Ureter (tissue), 1 donor: ENCODE measurements at places on chromosomes 3 and 15.

DNA sequence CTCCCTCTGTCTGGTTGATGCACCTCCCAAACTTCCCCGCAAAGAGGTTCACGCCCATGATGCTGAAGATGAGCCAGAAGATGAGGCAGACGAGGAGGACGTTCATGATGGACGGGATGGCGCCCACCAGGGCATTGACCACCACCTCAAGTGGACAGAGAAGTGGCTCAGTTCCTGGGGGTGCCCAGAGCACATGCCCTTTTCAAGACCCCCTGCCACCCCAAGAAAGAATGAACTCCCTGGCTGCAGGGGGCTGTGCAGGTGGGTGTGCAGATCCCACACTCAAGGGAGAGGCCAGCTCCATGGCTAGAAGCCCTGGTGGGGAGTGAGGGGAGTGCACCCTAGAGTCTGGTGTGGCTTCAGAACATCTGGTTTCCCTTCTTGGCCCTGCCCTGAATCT lies 64.1 kb downstream of the EXOG start:
- DNase-seq: no peak

GRCh38 chr3:42507761-42508335 lies 5.4 kb downstream of the VIPR1 start:
- DNase-seq: no peak

GRCh38 chr15:83716605-83717004 lies 62.7 kb downstream of the ADAMTSL3 start:
- no peak for DNase-seq

GRCh38 chr3:167030082-167030725 lies 349.9 kb downstream of the ZBBX start:
- DNase-seq: no peak

GRCh38 chr15:30041868-30042267 lies 40.9 kb upstream of the GOLGA8J start:
- no peak for DNase-seq

GRCh38 chr15:40770147-40770721 lies 454 bp downstream of the C15orf62 start:
- no peak for DNase-seq

GRCh38 chr15:39321977-39322376 lies 258.9 kb upstream of the THBS1 start:
- DNase-seq: no peak
